NK-92 treated with Interleukin-12 subunit alpha and Interleukin-12 subunit beta, amount 100 ng/mL, for 24 hours (cell line): ENCODE measurements at places on chromosomes 5 and 9.

GRCh38 chr9:20551835-20552234 is 70.5 kb downstream of the MLLT3 start:
- no peak for DNase-seq

DNA sequence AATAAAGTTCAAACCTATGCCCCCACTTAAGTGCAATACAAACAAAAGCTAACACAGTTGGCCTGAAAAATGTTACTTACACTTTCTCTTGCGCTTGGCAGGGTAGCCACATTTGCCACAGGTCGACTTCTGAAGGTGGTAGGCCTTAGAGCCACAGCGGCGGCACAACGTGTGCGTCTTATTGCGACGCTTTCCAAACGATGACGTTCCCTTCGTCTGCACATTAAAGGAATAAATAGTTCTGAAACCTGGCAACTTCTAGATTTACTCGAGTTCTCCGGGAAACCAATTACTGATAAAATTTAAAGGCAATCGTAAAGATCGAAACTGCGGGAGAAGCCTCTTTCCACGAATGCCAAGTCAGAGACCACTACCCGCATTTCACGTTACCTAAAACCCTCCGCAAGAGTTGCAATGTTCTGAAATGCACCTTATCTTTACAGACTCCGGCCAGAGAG is 602 bp downstream of the RPL37 start:
- DNase-seq, result no peak

DNA sequence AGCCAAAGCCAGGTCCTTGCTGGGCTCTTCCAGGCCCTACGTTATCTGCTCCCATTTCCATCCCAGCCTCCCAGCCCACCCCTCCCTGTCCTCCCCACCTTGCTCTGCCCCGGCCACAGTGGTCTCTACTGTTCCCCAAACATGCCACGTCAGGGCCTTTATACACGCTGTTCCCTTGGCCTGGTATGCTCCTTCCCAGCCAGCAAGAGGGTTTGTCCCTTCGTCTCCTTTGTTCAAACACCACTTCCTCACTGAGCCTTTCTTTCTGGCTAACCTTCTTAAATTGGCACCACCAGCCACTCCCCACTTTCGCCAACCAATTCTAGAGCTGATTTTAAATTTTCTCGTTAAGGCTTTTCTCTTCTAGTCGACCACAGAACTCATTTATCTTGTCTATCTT is 9.8 kb downstream of the SH2D3C start:
- no peak for DNase-seq

GRCh38 chr9:120396931-120397330 is 183.0 kb downstream of the CDK5RAP2 start:
- DNase-seq, result no peak

DNA sequence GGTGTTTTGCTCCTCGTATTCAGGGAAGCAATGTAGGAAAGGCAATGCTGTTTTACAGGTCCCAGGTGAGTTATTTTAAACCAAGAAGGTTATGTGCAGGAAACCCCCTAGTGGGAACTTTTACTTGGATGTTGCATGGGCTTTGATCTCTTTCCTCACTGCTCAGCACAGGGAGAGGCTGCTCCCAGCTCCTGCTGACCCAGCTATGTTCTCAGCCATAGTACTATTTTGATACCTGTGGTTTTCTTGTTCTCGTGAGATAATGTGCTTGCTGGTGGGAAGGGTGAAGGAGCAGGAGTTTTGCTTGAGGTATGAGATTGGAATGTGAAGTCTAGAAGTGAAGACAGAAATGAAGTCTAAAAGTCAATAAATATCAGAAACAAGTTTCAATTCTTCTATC is 265.6 kb upstream of the FBXL7 start:
- no peak for DNase-seq

GRCh38 chr9:30197954-30198353 is 2186.5 kb upstream of the ACO1 start:
- DNase-seq, result no peak

DNA sequence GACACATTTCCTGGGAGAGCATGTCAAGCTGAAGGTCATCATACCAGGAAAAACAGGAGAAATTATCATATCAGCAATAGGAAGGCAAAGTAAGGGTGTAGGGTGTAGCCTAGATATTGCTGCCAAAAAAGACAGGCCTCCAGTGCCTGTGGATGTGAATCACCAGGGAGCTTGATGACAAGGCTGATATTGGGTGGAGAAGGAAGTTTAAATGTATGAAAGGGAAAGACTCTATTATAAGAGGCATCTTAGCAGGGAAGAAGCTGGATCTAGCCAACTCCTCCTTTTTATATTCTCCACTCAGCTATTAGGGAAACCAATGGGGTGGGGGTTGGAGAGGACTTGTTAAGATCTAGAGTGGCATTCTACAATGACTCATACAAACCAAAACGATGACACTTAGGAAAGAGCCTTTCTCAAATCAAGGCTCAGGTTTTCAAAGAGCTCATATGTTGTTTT is 13.4 kb upstream of the TXNDC8 start:
- DNase-seq, result no peak

DNA sequence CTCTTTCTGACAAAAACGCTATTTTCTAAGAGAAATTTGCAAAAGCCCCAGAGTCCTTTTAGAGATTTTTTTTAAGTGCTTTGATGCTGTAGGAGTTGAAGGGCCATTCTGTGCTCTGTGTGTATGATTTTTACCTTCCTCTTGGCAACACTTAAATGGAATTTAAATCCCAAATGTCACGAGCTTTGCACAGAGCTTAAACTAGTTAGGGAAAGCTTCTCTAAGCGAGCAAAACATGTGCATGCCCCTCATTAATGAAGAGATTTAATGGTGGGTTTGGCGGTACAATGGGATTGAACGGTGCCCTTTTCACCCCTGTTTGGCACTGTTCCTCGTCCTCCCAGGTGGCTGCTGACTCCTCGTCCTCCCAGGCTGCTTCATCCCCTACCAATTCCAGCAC is 220.7 kb downstream of the DRD1 start:
- DNase-seq, result no peak

DNA sequence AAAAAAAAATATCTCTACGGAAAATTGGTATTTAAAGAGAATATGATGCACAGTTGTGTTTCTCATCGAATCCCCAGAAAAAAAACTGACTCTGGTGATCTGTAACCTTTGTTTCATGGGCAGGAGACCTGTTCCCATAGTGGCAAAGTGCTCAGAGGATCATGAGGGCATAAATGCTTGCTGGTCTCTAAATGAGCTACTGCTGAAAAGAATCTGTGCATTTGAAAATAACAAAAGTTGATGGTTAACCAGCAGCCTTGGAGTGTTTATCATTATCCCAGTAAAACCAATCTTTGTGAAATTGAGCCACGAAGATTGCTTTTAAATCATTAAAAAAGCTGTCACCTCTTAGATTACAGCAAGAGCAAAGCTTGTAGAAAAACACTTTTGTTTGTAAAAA is 775.4 kb downstream of the MTRR start:
- DNase-seq, result no peak

GRCh38 chr5:175654339-175654738 is 3.5 kb upstream of the HRH2 start:
- no peak for DNase-seq

DNA sequence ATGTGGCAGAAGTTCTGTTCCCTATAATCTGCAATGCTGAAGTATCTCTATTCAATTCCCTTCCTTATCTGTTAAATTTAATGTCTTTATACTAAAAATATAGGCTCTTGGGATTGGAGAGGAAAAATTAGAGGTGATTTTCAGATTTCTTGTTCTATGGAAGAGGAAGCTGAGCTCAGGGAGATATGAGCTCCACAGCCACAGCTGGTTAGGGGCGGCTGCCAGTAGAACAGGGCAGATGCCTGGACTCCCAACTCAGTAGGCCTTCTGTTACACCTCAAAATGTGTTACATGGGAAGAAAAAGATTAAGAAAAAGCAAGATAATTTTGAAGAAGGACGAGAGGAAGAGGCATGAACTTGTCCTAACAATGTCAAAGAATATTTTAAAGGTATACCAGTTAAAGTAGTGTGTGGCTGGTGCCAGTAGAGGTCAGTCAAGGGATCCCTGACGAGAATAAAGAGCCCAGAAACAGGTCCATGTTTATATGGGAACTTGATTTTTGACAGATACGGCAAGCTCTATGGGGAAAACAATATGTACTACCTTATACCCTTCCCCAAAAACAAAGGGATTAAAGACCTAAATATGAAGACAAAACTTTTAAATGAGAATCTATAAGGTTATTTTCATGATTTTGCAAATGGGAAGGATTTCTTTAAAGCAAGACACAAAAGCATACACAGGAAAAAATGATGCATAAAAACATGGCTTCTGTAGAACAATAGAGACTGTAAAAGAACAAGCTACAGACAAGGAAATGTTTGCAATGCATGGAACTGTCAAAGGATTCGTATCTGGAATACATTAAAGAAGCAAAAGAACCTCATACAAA is 28.7 kb downstream of the DNAJC21 start:
- DNase-seq, result peak; percentile 8

DNA sequence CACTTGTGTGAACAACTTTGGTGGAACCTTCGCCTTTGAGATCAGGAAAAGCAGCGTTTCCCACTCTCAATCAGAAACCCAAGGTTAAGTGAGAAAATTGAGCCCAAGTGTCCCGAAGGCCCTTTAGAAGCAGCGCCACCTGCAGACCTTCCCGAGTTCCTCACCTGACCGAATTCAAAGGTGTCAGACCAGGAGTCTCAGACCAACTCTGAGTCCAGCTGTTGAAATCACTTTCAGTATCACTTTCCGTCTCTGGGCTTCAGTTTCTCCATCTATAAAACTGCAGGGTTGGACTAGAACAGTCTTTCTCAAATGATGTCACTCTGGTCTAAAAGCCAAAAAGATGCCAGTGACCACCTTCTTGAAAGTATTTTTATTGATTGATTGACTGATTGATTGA is 31.7 kb upstream of the GRHPR start:
- no peak for DNase-seq

DNA sequence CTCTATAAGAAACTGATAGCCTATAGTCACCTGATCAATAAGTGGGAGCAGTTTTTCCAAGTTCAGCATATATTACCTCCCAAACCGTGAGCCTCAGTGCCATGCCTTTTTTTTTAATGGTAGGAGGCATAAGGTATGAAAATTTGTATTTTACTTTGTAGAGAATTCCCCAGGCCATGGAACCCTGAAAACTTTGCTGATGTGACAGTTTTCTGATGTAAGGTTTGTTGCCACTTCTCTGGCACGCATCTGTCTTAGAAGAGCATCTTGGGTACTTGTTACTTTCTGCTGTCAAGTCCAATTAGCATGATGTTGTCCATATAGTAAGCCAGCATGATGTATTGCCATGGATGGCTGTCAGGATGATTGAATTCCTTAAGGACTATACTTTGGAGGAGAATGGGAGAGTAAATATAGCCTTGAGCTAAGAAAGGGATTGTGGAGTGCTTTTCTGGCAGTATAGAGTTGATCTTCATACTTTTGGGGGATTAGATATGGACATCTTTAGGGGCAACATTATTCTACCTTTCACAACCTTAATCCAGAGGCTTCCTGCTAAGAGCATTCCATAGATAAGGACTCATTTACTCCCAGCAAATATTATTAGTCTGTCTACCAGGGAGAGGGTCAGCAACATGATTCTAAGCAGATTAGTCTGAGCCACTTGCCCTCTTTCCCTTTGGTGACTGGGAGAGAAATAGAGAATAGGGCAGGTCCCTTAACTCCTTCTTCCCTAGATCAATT is 389.6 kb downstream of the YTHDC2 start:
- no peak for DNase-seq

DNA sequence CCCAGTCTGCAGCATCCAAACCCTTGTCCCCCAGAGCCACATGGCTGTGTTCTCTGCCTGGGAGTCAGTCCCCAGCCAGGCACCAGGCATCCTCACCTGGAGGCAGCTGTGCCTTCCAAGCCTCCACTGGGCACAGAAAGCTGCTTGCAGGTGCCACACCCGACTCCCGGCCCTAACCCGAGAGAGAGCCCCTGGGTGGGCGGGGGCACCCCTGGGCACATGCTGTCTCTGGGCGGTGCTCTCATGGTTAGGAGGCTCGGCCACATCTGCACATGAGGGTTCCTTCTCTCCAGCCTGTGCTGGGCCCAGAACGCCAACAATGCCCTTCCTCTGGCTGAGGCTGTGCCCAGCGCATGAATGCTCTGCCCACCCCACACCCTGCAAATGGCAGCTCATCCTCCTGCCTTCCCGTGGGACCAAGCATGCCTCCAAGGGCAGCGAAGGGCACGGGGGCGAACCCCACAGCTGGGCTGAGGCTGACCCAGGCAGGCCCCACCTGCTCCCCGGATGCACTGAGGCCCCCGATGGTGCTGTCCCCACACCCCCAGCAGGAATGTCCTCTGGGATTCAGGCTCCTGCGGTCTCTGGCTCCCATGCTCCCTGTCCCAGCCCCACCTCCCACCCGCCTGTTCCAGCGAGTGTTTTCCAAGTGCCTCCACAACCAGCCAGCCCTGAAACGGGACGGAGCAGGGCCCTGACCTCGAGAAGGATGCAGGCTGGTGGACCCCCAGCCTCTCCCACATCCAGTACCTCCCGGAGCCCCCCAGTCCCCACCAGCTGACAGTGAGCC is 22.5 kb upstream of the CAMSAP1 start:
- no peak for DNase-seq

- no peak for DNase-seq
Measured at GRCh38 chr9:131078427-131079366, 17.6 kb upstream of the AIF1L start.

- no peak for DNase-seq
Measured at GRCh38 chr5:108079753-108080152, 302.1 kb downstream of the FBXL17 start.

DNA sequence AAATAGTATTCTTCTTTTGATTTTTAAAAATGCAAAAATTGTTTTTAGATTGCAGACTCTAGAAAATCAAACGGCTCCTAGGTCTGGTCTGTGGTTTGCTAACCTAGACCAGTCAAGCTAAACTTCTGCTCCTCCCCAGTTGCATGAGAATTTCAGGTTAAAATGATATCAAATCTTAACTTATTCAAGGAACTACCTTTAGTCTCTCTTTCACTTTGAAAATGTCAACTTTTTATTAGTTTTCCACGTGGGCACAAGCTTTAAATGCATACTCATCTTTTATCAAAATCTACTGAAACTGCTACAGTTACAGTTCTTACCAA is 8.8 kb downstream of the CAMK4 start:
- DNase-seq, result no peak

GRCh38 chr9:470552-471194 is 256.0 kb downstream of the DOCK8 start:
- no peak for DNase-seq

- no peak for DNase-seq
Measured at GRCh38 chr9:35826071-35826701, 2.3 kb downstream of the FAM221B start.
